Panc1 (cell line): ENCODE measurements at places on chromosomes 6 and 20. TPM values are rescaled to one million over a fixed set of nuclear protein-coding genes. Genes with fewer than 3 reads are reported as not detected.

PRR18 gene
- total RNA-seq: 0.23 TPM

TPD52L1 gene
- 2.9 TPM for total RNA-seq

SPATA25 gene
- total RNA-seq: 1.8 TPM

TAGAP gene
- 0.13 TPM for total RNA-seq

LY6G6D gene
- total RNA-seq: not detected

SLC52A3 gene
- 6.4 TPM for total RNA-seq

GJA1 gene
- 3.8 TPM for total RNA-seq

RPS6KA2 gene
- 4.1 TPM for total RNA-seq

SYNJ2 gene
- 70.0 TPM for total RNA-seq

CYP24A1 gene
- total RNA-seq: 3.0 TPM

HLA-DMA gene
- total RNA-seq: 2.8 TPM

RAMACL gene
- 0.13 TPM for total RNA-seq

HLA-DRA gene
- total RNA-seq: 1.7 TPM

BHLHE23 gene
- not detected for total RNA-seq

PRICKLE4 gene
- 1.6 TPM for total RNA-seq

CNR1 gene
- total RNA-seq: 0.13 TPM

MOCS1 gene
- 0.98 TPM for total RNA-seq

GRIK2 gene
- total RNA-seq: 6.6 TPM

SMLR1 gene
- 0.08 TPM for total RNA-seq

PSORS1C2 gene
- total RNA-seq: not detected

AVP gene
- total RNA-seq: not detected

LPIN3 gene
- total RNA-seq: 21.0 TPM

GSTA3 gene
- total RNA-seq: not detected

CUL7 gene
- 32.1 TPM for total RNA-seq

PARD6B gene
- 132 TPM for total RNA-seq

HRH3 gene
- total RNA-seq: 0.10 TPM

DAAM2 gene
- total RNA-seq: not detected

EMILIN3 gene
- total RNA-seq: 0.54 TPM

AHI1 gene
- 22.3 TPM for total RNA-seq

ZNF184 gene
- total RNA-seq: 7.8 TPM

PPP1R16B gene
- total RNA-seq: 0.92 TPM
